ENCODE measurements at places on chromosomes 1 and 21.

- DNase-seq: no peak
Observed at GRCh38 chr21:27569091-27569490, 602.2 kb upstream of the ADAMTS5 start.

DNA sequence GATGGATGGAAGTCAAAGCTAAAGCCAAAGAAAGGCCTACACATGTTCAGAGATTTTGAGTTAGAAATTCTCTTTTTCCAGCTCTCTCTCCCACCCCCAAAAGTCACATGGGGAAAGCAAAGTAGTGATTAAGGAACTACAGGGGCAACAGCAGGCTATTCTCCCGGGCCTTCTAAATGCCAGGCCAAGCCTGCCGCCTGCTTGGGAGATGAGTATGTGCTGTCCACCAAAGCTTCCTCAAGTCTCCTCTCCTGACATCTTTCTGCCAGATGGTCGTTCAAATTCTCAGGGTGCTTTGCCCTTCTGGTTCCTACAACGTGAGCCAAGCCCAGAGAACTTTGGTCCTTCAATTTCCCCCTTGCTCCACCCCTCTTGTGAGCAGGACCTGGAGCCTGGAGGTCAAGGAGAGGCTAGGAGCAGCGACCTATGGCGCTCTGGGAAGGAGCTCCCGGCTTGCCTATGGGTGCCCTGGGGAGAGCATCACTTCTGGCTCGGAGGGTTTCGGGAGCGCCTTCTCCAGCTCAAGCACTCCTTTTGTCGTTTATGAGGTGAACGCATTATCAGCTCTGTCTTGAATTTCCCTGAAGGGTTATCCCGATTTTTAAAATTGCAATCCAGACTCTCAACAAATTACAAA is 4.4 kb upstream of the PRRX1 start:
- no peak for DNase-seq

GRCh38 chr1:192877283-192877886 is 68.5 kb downstream of the RGS2 start:
- DNase-seq: no peak

DNA sequence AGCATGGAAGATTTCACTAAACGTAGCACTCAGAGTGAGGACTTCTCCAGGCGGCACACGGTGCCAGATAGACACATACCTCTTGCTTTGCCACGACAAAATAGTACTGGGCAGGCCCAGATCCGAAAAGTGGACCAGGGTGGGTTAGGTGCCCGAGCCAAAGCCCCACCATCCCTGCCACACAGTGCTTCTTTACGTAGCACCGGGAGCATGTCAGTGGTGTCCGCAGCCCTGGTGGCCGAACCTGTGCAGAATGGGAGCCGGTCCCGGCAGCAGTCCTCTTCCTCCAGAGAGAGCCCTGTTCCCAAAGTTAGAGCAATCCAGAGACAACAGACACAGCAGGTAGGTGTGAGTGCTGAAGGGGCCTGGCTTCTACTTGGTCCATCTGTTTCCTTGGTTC is 38.6 kb downstream of the CLEC20A start:
- DNase-seq: no peak

DNA sequence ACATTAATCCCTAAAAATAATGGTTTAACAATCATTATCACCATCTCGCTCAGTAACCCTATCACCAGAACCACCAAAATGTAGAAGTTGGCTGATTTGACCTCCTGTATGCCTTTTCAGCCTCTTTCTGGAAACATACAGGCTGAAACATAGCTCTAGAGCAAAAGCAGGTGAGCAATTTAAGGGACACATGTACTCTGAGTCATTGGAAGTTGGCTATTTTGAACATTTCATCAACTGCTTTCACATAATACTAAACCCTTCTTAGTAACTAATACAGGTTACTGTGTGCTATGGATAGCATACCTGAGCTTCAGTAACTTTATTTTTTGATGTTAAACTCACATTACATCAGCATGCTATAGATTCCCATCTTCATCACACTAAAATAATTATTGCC is 19.8 kb upstream of the DDAH1 start:
- no peak for DNase-seq

DNA sequence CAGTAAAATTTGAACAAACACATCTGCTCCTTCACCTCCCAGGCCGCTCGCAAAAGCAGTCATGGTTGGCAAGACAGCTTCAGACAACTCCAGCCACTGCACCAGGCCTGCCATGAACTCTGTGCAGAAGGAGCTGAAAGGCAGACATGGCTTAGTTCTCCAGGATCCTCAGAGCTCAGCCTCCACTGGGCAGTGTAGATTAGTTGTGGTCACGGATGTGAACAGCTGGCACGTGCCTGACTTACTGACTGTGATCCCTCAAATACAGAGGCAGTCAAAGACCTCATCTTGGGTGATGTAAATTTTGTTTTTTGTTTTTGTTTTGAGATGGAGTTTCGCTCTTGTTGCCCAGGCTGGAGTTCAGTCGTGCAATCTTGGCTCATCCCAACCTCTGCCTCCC is 28.4 kb downstream of the TMCO4 start:
- DNase-seq: no peak

All from activated gamma-delta T cell treated with Interleukin-2 at 50 U/mL for 16 hours (primary cell).